Immature natural killer cell (primary cell): ENCODE measurements at places on chromosomes 7 and 10. TPM values are rescaled to one million over a fixed set of nuclear protein-coding genes. Genes with fewer than 3 reads are reported as not detected.
A peak's percentile ranks its signal among the peaks of the same experiment; 100 is the strongest.

Gene FAM25G
- polyA plus RNA-seq, result not detected

GRCh38 chr7:4871930-4872675, 10.3 kb upstream of the PAPOLB start:
- no peaks in the 10 kb centered on the region for H3K36me3 ChIP-seq
- H3K27ac ChIP-seq, result peak overlapping the region; percentile 94
- no peak for DNase-seq
- peaks cover 4% of the 10 kb centered on the region for H3K27me3 ChIP-seq
- peaks cover 30% of the 10 kb centered on the region for H3K4me1 ChIP-seq

- H3K4me1 ChIP-seq, result peaks cover 12% of the 10 kb centered on the region
- no peaks in the 10 kb centered on the region for H3K36me3 ChIP-seq
- no peaks in the 10 kb centered on the region for H3K27me3 ChIP-seq
- no peak for DNase-seq
- no peak overlapping the region for H3K4me3 ChIP-seq
Measured at GRCh38 chr7:129471402-129471827, 30.9 kb upstream of the SMKR1 start.

Gene C10orf53
- polyA plus RNA-seq, result not detected

Gene TMEM130
- not detected for polyA plus RNA-seq

GRCh38 chr7:155807065-155807671, 5.1 kb downstream of the SHH start:
- DNase-seq, result no peak
- no peaks in the 10 kb centered on the region for H3K36me3 ChIP-seq
- H3K4me3 ChIP-seq, result no peak overlapping the region
- H3K27me3 ChIP-seq, result peaks cover 20% of the 10 kb centered on the region
- peaks cover 8% of the 10 kb centered on the region for H3K4me1 ChIP-seq

- no peaks in the 10 kb centered on the region for H3K27me3 ChIP-seq
- H3K4me1 ChIP-seq, result no peaks in the 10 kb centered on the region
- no peaks in the 10 kb centered on the region for H3K36me3 ChIP-seq
- no peak for DNase-seq
- no peak overlapping the region for H3K4me3 ChIP-seq
Measured at GRCh38 chr7:32616625-32617024, 121.3 kb downstream of the AVL9 start.

DNA sequence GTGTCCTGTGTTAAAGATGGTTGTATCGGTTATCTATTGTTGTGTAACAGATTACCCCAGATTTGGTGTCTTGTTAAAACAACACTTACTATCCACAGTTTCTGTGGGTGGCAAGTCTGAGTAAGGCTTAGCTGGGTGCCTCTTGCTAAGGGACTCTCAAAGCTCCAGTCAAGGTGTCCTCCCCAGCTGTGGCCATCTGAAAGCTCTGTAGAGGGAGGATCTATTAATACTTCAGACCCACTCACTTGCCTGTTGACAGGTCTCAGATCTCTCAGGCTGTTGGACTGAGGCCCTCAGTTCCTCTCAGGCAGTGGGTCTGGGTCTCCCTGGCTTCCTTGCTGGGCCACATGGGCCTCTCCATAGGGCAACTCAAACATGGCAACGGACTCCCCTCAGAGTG, 19.6 kb downstream of the ARID5B start:
- H3K27me3 ChIP-seq, result no peaks in the 10 kb centered on the region
- H3K36me3 ChIP-seq, result peaks cover 37% of the 10 kb centered on the region
- no peak for DNase-seq
- H3K4me3 ChIP-seq, result no peak overlapping the region

Gene ADCY1
- not detected for polyA plus RNA-seq

GRCh38 chr10:75037171-75038153, 74.0 kb upstream of the SAMD8 start:
- peaks cover 17% of the 10 kb centered on the region for H3K4me1 ChIP-seq
- peaks cover 4% of the 10 kb centered on the region for H3K36me3 ChIP-seq
- H3K27ac ChIP-seq, result no peak overlapping the region
- no peak overlapping the region for H3K4me3 ChIP-seq
- DNase-seq, result no peak

DNA sequence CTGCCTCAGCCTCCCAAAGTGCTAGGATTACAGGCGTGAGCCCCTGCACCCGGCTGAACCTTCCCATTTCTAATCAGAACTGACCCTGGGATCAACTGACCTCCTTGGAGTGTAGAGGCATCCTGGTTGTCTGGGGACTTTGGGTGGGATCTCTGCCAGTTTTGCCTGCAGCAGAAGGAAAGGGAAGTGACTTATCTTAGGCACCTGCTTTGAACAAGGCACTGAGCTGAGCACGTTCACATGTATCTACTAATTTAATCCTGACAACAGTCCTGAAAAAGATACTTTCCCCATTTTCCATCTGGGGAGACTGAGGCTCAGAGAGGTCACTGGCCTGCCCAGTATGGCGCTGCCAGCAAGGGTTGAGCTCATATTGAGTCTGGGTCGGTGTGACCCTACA, 153.4 kb downstream of the CUX1 start:
- peaks cover 4% of the 10 kb centered on the region for H3K4me1 ChIP-seq
- DNase-seq, result no peak
- H3K36me3 ChIP-seq, result no peaks in the 10 kb centered on the region
- H3K27ac ChIP-seq, result no peak overlapping the region

Gene EPHA1
- polyA plus RNA-seq, result not detected

GRCh38 chr10:107554333-107554732, 389.8 kb upstream of the SORCS1 start:
- H3K27me3 ChIP-seq, result no peaks in the 10 kb centered on the region
- H3K27ac ChIP-seq, result no peak overlapping the region
- H3K36me3 ChIP-seq, result no peaks in the 10 kb centered on the region
- H3K4me1 ChIP-seq, result no peaks in the 10 kb centered on the region

Gene UCMA
- not detected for polyA plus RNA-seq

DNA sequence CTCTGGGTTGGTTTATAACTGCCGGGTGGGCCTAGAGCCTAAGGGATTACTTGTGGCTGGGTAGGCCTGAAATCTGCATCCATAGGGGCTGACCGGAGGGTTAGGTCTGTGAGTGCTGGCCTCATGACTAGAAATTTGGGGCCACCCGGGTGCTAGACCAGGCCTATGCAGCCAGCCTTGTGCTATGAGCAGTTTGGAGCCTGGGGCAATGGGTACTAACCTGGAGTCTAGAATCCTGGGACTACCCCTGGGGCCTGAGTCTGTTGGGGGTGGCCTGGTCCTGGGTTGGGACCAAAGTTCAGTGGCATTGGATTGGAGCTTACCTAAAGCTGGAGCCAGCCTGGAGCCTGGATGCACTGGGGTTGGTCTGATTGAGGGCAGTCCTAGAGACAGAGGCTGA, 995.2 kb downstream of the ANKRD7 start:
- H3K4me3 ChIP-seq, result no peak overlapping the region
- H3K4me1 ChIP-seq, result no peaks in the 10 kb centered on the region
- no peak for DNase-seq

DNA sequence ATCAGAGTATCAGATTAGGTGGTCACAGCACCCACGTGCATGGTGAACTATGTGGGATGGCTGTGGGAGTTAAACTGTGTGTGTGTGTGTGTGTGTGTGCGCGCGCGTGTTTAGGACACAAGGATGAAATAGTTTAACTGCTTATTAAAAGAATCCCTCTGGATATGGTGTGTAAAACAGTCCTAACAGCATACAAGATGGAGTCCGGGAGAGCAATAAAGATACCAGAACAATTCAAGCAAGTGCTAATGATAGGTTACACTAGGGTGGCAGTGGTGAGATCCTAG, 202.2 kb downstream of the IPMK start:
- no peak for DNase-seq
- H3K27ac ChIP-seq, result no peak overlapping the region
- peaks cover 1% of the 10 kb centered on the region for H3K27me3 ChIP-seq
- H3K4me1 ChIP-seq, result no peaks in the 10 kb centered on the region
- H3K4me3 ChIP-seq, result no peak overlapping the region
- H3K36me3 ChIP-seq, result no peaks in the 10 kb centered on the region

- H3K27ac ChIP-seq, result no peak overlapping the region
- no peak overlapping the region for H3K4me3 ChIP-seq
- peaks cover 74% of the 10 kb centered on the region for H3K4me1 ChIP-seq
Measured at GRCh38 chr7:152366662-152367061, 69.1 kb downstream of the KMT2C start.

Gene TAS2R5
- not detected for polyA plus RNA-seq

Gene TUBAL3
- not detected for polyA plus RNA-seq
